ENCODE measurements at places on chromosomes 3 and 15.
A peak's percentile ranks its signal among the peaks of the same experiment; 100 is the strongest.

DNA sequence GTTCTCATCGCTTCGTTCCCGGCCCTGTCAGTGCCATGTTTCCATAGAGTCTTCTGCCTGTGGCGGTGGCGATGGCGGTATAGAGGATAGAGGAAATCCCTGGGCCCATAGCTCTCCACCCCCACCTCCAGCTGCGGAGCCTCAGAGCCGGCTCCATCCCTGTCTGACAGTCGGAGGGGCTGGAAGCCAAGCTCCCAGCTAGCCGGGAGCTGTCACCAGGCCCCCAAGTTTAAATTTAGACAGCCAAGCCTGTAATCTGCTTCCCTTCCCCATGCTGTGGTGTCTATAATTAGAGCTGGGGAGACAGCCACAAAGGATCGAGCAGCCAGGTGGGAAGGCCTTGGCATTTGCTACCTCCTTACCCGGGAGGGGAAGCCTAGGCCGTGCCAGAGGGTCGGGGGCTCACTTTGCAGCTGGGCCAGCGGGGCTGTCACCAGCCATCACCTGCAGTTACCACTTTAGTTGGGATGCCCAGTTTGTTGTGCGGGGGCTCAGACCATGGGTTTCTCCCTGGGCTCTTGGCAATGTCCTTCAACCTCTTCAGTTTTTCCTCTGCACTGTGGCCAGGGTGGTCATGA, 56.3 kb upstream of the SEC13 start:
- no peak for DNase-seq

- DNase-seq, result peak; percentile 80
Observed at GRCh38 chr3:45659661-45660566, 29.3 kb upstream of the SACM1L start.

GRCh38 chr3:161423911-161424522, 52.7 kb upstream of the SPTSSB start:
- DNase-seq, result peak; percentile 46

GRCh38 chr3:45931496-45931895, 11.8 kb upstream of the CXCR6 start:
- DNase-seq, result no peak

DNA sequence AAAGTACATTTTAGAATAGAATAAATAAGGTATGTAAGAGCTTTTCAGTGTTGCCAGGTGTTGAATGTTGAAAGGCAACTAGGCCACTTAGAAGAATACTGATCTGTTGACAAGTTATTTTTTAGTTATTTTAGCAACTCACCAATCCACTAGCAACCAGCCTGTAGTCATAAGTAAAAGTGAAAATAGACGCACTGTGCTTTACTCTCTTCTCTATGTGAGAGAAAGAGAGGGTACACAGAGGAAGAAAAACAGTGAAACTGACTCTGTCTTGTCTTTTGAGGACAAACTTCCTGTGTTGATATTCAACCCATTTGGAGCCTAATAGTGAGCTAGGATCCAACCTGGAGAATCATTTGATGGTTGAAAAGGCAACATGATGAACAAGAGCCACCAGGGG, 327.1 kb upstream of the GOLIM4 start:
- no peak for DNase-seq

- DNase-seq, result no peak
Observed at GRCh38 chr3:38043486-38043885, 4.5 kb downstream of the DLEC1 start.

DNA sequence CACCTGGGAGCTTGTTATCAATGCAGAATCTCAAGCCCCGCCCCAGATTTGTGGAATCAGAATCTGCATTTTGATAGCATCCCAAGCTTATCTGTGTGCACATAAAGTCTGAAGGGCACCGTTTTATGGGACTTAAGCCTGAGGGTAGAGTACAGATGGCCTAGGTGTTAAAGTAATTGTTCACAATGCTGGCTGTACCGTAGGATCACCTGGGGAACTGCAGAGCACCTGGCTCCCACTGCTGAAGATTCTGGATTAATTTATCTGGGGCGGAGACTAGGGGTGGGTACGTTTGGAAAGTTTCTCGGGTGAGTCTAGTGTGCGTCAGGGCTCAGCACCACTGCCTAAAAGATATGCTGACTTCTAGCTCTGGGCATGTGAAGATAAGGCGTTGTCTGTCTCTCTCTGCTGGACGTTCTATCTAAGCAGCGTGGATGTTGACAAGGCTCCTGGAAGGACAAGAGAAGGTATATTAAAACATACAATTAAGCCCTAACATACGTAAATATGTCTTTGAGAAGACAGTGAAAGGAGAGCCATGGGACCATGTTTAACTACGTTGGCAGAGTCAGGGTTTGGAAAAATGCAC, 63.2 kb upstream of the RASGRP1 start:
- DNase-seq, result no peak

- DNase-seq, result no peak
Observed at GRCh38 chr3:172182797-172183196, 143.4 kb downstream of the FNDC3B start.

DNA sequence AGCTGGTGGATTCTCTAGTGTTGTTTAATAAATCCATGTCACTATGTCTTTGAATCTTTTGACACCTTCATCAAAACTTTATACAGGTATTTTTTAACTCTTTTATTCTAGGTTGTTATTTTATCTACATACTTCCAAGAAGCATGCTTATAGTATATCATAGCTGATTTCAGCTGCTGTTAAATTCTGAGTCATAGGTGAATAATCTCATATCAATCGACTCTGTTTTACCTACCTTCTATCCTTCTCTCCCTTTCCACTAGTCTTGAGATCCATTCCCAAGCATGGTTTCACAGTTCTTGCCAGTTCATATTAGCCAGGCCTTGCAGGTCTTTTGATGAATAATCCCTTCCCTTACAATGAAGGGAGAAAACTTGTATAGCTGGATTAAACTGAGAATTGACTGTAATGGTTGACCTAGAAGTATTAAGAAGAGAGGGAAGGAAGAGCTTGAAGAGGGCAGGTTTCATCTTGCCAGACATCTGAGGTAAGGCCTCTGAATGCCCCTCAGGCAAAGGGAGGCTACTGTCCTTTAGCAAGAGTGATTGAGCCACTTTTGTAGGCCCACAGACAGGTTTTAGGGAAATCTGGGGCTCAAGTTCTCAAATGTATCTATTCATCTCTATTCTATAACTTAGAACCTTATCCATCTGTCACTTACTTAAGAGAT, 146.4 kb downstream of the EPHA6 start:
- DNase-seq, result no peak

GRCh38 chr3:36434687-36435426, 54.6 kb downstream of the STAC start:
- no peak for DNase-seq

DNA sequence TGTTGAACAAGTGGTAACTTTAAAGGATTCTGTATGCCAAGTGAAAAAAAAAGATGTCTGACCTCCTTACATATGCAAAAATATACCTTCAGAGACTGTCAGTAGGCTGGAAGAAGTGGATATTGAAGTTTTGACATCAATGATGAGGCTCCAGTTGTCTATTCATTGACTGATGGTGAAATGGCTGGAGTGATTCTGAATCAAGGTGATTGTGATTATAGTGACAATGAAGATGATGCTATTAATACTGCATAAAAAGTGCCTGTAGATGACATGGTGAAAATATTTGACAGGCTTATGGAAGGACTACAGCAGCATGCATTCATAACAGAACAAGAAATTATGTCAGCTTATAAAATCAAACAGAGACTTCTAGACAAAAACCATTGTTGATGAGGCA, 4.1 kb downstream of the CCR8 start:
- no peak for DNase-seq

GRCh38 chr3:14440531-14441239, 38.3 kb downstream of the SLC6A6 start:
- DNase-seq, result peak; percentile 82

GRCh38 chr3:135136361-135137100, 341.5 kb downstream of the EPHB1 start:
- DNase-seq, result no peak

DNA sequence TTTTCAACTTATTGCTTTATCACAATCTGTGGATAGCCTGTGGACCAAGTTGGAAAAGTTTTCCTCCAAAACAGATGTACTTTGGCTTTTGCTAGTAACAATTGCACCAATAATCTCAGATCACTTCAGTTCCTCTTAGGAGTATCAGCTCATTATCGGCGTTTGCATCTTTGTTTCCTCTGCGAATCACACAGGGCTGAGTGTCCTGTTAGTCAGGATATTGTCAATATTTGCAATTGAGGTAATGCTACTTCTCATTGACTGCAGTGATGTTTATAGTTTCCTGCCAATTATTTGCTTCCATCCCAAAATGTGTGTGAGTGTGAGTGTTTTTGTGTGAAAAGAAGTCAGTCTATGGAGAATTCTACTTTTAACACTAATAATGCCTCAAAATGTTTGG, 545.0 kb downstream of the SI start:
- DNase-seq, result no peak

DNA sequence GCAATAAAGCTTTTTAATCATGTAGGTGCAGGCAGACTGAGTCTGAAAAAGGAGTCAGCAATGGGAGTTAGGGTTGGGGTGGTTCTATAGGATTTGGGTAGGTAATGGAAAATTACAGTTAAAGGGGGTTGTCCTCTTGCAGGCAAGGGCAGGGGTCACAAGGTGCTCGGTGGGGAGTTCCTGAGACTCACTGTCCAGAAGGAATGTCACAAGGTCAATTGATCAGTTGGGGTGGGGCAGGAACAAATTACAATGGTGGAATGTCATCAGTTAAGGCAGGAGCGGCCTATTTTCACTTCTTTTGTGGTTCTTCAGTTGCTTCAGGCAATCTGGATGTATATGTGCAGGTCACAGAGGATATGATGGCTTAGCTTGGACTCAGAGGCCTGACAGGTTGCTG, 13.9 kb downstream of the CCR5AS start:
- no peak for DNase-seq

- peak; percentile 69 for DNase-seq
Observed at GRCh38 chr15:86231864-86232721, 152.4 kb downstream of the AGBL1 start.

DNA sequence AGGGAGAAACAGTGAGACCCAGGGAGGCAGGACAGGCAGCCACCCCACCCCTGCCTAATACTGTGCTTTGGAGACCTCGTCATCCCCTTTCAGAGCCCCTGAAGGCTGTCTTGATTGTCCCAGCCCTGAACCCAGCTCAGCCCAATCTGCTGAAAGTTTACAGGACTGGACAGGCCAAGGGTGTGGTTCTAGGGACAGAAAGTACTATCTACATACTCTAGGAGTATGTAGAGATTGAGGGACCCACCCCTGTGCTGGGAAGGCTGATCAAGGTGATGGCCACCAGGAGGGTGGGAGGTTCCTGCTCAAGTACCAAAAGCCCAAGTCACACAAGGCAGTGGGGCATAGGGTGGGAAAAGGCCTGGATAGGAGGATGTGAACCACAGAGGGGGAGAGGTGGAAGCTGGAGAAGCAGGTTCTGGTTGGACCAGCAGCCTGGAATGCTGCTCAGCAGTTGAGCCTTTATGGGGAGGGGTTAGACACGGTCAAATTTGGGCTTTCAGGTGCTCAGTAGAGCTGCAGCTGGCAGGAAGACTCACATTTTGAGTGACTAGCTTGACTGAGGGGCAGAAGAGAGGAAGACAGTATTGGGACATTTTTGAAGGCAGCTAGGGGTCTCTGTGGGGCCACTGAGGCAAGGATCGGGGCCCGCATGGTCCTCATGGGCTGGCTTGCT, 6.7 kb downstream of the NBEAL2 start:
- DNase-seq, result no peak

DNA sequence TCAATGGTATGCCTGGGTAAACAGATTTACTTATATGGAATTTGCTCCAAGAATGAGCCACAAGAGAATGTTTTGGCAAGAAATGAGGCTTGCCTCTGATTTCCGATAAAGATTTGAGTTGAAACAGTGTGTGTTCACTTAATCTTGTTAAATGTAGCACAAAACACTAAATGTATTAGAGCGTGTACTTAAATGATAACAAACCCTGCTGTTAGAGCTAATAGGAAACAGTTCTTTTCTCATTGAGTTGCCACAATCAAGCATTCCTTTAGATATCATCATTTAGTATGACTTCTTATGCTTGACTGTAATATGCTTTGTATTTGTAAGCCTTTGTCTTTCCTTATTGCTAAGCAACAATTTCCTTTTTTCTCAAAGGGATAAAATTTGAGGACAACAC, 353.6 kb upstream of the ZNF717 start:
- no peak for DNase-seq

DNA sequence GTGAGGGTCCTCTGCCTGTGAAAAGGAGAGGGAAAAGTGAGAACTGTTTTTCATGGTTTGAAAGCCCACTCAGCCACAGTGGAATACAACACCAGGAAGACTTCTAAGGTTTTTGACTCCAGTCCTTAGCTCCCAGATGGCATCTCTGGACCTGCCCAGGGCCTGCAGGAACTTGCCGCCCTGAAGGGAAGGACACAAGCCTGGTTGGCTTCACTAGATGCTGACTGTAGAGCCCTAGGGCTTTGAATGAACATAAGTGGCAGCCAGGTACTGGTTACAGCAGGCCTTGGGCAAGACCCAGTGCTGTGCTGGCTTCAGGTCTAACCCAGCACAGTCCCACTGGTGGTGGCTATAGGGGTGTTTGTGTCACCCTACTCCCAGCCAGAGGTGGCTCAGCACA, 21.3 kb upstream of the TMEM266 start:
- DNase-seq, result no peak

GRCh38 chr15:72196409-72197040, 1.1 kb downstream of the GRAMD2A start:
- no peak for DNase-seq

- DNase-seq, result no peak
Observed at GRCh38 chr3:64291345-64291744, 66.1 kb upstream of the PRICKLE2 start.

DNA sequence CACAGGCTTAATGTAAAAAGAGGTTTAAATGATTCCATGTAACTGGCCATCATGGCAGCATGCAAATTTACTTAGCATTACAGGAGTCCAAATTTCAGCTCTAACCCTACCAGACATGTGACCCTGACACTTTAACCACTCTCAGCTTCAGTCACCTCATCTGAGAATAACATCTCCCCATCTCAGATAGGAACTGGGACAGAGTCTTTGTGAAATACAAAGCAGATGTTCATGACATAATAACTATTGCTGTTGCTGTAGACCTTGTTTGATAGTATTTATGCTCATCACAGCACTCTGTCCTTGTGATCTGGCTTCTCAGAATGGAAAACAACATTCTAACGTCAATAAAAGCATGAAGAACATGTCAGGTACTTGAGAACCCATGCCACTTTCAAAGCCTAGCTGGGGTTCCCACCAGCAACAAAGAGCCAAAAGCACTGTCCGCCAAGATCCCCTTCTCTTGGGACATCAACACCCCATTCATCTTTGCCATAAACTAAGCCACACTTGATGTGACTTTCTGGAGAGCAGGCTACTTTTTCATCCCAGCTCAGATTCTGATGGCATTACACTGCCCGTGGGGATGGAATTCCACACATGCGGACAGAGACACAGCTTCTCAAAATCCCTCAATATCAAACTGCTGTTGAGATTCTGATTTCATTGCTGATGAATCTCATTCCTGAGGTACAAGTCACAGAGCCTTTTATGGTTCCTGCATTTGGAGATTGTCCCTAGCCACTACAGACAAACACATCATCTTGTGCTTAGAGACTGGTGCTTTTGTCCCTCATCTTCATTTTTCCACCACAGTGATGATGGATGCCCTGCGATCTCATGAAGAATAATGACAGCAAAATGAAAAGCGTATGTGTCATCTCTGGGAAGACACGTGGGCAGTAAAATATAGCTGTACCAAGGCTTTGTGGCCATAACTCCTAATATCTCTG, 202.7 kb downstream of the TNIK start:
- no peak for DNase-seq

- no peak for DNase-seq
Observed at GRCh38 chr3:71056327-71056726, 527.2 kb downstream of the FOXP1 start.

GRCh38 chr15:47824147-47824546, 106.8 kb downstream of the SEMA6D start:
- no peak for DNase-seq

Data from iPS-NIHi11 (cell line).